ENCODE measurements at places on chromosomes 11 and 22. TPM values are rescaled to one million over a fixed set of nuclear protein-coding genes. Genes with fewer than 3 reads are reported as not detected.

The LRRC74B gene
- not detected for polyA plus RNA-seq

The PRPF19 gene
- 152 TPM for polyA plus RNA-seq

DNA sequence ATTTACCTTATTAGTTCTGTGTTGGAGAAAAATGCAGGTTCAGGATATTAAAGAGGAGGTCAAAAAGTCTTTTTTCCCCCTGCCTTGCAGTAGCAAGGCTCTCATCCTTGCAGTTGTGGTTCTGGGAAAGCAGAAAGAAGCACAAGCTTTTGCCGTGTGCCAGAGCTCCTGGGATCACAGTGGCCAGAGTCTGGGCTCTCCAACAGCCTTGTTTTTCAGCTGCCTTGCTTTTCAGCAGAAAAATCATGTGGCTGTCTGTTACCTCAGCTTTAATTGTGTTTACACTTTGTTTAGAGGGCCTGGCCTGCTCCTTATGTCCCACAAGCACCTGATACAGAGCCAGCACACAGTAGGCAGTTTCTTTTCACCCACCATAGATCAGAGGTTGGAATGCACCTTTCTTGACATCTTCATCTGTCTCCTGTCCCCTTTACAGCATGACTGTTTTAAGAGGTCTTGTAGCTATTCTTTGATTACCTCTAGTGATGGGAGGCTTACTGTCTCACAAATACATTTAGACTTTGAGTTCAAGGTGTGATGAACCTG, 67.5 kb downstream of the TEAD1 start:
- DNase-seq: no peak

GRCh38 chr11:44840521-44841251, 110.0 kb downstream of the TP53I11 start:
- peak; percentile 34 for DNase-seq

- no peak for DNase-seq
These were observed 38.5 kb upstream of the PPARA start for GRCh38 chr22:46111645-46112306.

The STK33 gene
- 0.43 TPM for polyA plus RNA-seq

DNA sequence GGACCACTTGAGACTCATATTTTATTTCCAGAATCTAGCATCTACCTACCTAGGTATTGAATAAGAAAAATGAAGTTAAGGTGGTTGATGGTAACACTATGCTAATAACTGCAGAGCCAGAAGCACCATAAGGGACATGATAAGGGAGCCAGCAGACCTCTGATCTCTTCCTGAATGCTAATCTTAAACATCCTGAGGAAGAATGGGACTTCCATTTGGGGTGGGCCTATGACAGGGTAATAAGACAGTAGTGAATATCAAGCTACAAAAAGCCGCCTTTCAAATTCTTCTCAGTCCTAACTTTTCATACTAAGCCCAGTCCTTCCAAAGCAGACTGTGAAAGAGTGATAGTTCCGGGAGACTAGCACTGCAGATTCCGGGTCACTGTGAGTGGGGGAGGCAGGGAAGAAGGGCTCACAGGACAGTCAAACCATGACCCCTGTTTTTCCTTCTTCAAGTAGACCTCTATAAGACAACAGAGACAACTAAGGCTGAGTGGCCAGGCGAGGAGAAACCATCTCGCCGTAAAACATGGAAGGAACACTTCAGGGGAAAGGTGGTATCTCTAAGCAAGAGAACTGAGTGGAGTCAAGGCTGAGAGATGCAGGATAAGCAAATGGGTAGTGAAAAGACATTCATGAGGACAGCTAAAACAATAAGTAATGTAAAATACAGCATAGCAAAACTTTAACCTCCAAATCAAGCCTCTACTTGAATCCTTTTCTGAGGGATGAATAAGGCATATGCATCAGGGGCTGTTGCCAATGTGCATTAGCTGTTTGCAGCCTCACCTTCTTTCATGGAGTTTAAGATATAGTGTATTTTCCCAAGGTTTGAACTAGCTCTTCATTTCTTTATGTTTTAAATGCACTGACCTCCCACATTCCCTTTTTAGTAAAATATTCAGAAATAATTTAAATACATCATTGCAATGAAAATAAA, 2.1 kb downstream of the HBB start:
- no peak for DNase-seq

The POTEH gene
- polyA plus RNA-seq: not detected

GRCh38 chr11:69342588-69343330, 48.8 kb downstream of the MYEOV start:
- no peak for DNase-seq

DNA sequence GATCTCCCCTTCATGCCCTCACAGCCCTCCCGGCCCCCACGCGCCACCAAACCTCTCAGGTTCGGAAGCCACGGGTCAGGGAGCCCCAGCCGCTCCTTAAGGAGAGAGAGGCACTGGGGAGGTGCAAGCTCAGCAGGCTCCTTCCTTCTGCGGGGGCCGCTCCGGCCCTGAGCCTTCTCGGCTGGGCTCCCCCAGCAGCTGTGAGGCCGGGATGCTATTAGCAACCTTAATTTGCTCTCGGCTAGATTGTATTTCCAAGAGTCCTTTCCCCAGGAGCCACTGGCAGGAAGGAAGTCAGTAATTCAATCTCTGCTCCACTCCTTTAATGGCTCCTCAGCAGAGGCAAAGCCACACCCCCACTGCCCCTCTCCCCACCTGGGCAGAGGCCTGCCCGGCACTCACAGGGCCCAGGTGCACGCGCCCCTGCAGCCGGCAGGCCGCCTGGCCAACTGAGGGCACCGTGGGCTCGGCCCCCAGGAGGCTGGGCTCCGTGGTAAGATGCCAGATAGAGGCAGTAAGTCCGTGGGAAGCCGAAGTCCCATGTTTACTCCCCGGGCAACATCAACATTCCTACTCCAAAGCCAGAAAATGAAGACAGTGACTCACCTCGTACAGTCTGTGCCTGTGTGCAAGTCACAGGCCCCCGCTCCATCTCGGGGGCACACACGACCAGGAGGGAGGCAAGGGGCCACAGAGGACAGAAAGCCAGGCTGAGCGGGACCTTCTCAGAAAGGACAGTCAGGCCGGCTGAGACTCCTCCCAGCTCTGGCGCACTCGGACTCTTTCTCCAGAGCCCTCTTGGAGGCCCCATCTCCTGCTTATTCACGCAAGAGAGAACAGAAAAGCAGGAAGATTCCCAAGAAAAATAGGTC, 5.2 kb downstream of the IGSF9B start:
- no peak for DNase-seq

DNA sequence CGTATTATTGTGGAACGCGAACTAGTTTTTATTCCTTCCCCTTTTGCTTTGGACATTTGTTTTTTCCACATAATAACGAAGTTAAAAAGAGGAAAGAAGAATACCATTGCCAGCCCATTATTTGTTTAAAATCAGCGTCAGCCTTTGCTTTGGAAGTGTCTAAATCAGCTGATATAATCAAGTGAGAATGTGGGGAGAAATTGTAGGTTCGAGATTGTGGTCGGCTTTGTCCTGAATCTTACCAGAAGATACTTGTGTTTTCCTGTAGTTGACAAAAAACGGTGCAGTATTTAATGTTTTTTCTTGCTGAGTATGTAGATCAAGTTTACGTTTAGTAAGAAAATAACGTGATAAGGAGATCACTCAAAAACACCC, 935 bp downstream of the ZNF143 start:
- DNase-seq: peak; percentile 4

Measured in foreskin keratinocyte (primary cell).